NCI-H524 treated with DMSO at 0.1 percent for 48 hours (cell line): ENCODE measurements at places on chromosomes 1 and 21.
A peak's percentile ranks its signal among the peaks of the same experiment; 100 is the strongest.

DNA sequence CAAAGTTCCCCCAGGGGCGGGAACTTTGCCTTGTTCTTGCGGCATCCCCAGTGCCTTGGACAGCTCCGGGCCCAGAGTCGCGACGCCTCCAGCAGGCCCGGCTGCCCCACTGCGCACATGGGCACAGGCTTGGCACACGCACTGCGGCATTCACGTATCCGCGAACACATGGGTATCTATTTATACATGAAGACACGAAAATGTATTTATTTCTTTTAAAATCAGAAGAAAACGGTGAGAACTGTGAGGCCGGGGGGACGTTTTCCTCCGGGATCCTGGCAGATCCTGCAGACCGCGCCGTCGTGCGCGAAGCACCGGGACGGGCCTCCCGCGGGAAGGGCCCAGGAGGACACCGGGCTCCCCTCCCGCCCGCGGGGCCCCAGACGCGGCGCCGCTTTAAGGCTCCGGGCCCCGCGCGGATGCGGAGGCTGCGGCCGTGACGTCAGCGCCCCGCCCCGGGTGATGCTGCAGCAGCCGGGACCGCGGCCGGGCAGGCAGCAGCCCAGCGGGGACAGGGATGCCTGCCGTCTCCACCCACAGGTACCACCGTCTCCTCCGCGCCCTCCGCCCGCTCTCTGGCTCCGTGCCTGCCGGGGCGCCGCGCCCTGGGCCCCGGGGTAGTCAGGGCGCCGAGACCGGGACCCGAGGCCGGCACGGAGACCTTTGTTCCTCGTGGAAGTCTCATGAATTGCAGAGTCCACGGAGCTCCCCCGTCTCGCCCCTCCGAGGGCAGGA is at the start of gene SLC45A1:
SLC45A1 (plus strand) TSS at position 468 of the 735 bp plus-strand sequence. CDS start 6,216 bp downstream, outside the sequence.
- no peak for DNase-seq

DNA sequence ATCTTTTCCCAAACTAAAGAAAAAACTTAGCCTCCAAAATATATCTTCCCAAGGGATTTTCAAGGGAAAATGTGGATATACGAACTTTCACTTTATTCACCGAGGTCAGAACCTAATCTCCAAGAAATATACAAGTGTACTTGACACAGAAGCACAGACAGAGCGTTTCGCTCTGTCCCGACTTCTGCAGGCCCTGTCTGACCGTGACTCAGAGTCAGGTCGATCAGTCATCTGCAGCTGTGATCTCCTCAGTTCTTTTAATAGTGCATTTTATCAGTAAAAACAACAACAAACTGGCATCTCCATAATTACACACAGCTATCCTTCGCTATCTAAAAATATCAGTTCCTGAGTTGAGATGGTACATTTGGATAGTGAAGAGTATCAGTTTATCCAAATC is 226.6 kb downstream of the TM2D1 start:
- DNase-seq = no peak

GRCh38 chr1:64901663-64902062 is 64.7 kb downstream of the JAK1 start:
- no peak for DNase-seq

- DNase-seq = no peak
Observed at GRCh38 chr1:196902344-196902743, 14.5 kb downstream of the CFHR4 start.

DNA sequence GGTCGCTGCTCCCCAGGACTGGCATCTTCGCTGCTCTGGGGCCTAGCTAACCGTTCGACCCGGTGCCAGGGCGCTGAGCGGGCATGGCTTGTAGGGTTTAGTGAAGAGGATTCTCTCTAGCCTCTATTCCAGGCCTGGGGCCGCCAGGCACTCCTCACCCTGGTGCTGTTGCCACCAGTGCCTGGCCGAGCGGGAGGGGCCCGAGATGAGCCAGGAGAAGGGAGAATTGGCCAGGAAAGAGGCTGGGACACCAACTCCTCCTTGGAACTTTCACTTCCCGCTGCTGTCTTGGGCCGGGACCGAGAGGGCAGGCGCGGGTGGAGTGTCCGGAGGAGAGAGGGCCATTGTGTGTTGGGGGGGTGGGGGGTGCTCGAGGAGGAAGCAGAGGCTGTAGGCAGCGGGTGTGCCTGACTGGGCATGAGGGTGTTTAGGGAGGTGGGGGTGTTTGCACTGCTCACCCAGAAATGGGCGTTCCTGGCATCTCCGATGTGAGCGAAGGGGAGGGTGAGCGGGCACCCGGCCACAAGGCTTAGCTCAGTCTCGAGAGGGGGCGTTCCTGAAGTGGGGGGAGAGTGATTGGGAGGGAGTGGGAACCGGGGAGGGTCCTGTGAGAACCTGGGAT is 772 bp downstream of the ADAM15 start:
- no peak for DNase-seq

DNA sequence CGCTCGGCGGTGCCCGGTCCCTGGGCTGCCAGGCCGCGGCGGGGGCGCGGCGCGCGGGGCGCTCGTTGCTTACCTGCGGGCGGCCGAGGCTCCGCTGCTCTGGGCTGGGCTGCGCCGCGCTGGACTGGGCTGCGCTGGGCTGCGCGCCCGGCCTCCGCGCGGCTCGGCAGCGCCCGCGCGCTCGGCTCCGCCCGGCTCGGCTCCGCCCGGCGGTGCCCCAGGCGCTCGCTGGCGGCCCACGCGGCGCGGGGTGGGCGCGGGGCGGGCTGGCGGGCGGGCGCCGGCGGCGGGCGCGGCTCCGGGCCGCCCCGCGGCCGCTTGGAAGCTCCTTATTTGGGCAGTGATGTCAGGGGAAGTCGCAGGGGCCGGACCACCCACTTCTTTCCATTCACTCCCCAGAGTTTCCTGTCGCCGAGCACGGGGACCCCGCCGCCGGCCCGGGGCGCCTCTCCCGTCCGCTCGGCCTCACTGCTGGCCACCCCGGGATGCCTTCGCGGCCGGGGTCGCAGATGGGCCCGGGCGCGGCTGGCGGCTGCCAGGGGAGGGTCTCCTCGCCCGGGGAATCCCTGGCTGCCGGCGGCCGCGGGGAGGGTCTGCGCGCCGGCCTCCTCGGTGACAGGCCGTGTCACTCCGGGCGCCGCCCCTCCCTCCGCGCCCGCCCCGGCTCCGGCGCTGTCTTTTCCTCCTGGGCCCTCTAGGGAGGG is 177.7 kb upstream of the EDN2 start:
- peak; percentile 21 for DNase-seq

- DNase-seq = peak; percentile 67
Observed at GRCh38 chr1:165254376-165254775, 102.1 kb downstream of the LMX1A start.

DNA sequence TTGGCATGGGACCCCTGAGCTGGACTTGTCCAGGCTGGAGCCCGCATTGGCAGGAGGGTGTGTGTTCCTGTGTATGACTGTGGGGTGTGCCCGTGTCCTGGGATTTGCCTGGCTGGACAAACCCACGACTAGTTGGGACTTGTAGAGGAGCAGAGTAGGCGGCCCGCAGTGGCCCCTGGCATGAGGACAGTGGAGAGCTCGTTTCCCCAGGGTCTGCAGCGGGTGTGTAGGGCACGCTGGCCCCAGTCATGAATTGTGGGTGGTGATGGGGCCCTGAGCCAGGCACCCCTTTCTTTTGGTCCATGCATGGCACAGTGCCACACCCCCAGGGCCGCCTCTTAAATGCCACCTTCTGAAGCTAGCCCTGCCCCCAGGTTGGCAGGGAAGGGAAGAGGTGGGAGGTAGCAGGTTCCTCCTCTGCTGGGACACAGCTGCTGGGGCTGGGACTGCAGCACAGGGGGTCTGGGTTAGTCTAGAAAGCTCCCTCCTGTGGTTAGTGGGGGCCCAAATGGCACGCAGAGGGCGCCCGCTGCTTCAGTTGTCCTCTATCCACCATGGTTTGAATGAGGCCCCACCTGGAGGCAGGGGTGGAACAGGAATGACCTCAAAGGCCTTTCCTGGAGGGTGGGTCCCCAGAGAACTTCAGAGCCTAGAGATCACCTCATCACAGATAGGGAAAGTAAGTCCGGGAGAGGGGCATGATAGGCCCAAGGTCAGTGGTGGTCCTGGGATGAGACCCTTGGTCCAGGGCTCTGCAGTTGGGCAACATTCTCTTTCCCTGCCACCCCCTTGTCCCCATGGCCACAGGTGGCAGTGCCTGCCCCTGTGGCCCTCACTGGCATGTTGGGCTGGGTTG is 4.1 kb downstream of the CROCC start:
- DNase-seq = no peak

DNA sequence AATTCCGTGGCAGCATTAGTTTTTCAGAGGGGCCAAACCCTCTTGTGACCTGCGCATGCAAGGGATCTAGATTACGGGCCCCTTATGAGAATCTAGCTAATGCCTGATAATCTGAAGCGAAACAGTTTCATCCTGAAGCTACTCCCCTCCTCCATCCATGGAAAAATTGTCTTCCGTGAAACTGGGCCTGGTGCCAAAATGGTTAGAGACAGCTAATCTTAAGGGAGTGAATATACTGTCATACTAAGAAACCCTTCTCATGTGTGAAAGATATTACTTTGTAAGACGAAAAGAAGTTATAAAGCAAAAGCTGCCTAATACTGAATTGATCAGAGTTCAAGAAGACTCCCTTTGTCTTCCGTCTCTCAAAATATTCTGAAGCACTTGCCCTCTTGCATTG is 166.3 kb downstream of the DUSP10 start:
- DNase-seq = no peak

- no peak for DNase-seq
Observed at GRCh38 chr1:107706182-107706581, 258.8 kb downstream of the VAV3 start.

GRCh38 chr1:214277704-214278635 is 3.0 kb upstream of the SMYD2 start:
- DNase-seq = no peak

GRCh38 chr1:209302779-209303568 is 280.5 kb upstream of the CAMK1G start:
- DNase-seq = no peak

- DNase-seq = no peak
Observed at GRCh38 chr1:204829133-204829825, 41.4 kb upstream of the NFASC start.

GRCh38 chr1:234141006-234141405 is 232.2 kb upstream of the COA6 start:
- no peak for DNase-seq

DNA sequence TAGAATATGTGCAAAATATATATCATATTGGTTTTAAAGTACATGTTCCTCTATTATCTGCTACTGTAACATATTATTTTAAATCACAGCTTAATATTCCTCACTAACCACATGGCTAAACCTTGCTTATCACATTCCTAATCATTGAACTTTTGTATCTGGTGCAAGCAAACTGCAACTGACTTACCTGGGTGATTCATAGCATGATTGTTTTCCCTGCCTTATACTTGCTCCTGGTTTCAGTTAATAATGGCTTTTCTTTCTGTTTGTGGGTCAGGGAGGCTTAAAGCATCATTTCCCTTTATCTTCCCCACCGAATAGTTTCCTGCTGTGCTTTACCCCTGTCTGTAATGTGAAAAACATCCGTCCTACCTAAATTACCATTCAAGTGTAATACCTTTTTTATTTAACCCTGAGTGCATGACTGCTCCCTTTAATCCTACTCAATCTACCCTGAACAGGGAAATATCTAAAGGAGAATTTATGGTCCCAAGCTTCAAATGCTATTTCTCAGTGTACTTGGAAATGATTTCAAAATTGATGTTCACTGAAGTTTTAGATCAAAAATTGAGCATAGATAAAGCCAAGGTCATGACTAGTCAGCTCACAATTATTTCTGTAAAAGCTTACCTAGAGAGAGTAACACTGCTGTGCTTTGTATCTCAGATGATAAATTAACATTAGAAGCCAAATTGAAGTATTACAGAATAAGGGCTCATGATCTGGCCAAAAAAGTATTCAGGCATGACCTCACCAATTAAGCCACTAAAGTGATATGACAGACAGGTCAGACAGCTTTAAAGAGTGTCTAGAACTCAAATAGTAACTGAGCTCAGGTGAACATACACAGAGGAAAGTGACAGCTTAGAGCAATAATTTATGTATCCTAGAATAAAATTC is 507.1 kb downstream of the BRINP3 start:
- no peak for DNase-seq

GRCh38 chr1:65525266-65526048 is 105.0 kb downstream of the LEPR start:
- no peak for DNase-seq

DNA sequence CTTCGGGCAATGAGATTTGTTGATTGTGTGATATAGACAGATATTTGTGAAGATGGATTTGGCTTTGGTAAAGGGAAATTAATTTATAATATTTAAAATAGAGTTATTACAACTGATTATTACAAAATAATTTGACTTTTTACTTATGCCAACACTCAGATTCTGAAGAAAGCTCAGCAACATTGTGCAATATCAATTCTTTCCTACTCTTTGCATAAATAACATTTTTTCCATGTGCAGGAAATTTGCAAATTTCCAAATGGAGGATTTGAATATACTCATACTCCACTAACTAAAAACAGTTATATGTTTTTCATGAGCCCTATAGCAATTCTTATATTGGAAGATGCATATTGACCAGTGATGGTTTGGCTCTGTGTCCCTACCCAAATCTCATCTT is 676.4 kb upstream of the ADAMTS5 start:
- DNase-seq = no peak

GRCh38 chr1:12185036-12185917 is 18.5 kb downstream of the TNFRSF1B start:
- no peak for DNase-seq

DNA sequence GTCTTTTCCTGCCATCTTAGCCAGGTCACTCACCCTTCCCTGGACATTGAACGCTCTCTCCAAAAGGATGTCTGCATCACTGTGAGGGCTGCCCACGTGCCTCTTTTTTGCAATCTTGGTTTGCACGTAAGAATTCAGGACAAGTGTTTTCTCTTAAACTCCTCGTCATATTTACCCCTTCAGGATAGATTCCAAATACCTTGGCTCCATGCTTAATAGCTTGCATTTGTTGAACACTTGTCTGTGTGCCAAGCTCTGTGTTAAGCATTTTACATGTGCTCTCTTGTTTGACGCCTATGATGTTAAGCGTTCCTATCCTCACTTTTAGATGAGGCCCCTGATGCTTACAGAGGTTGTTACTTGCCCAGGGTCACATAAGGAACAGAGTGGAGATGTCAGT is 29.8 kb downstream of the RCSD1 start:
- no peak for DNase-seq

DNA sequence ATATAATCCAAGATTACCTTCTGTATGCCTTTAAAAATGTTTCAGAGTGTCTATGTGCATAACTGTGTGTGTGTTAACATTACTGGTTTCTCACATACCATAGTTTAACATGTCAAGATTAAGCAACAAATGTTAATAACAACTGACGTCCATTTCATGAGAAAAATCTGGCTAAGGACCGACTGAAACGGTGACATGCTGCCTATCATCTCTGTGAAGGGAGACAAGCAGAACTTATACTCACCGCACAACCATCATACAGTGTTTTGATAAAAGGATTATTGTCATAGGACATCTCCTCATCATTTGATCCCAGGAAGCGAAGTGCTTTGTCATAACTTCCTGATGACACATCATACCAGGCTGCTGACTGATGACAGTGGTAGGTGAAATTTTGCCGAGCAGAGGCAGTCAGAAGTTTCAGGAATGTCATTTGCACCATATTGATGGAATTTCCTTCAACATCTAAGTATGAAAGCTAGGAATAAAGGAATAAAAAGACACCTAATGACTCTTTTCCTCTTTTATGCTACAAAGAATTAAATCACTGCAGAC is 228.8 kb downstream of the COL11A1 start:
- DNase-seq = no peak

- no peak for DNase-seq
Observed at GRCh38 chr1:193626695-193627094, 440.3 kb upstream of the B3GALT2 start.
